T-helper 1 cell (primary cell): ENCODE measurements at places on chromosomes 2 and 18.

- DNase-seq, result no peak
These were observed 63.0 kb downstream of the GLI2 start for GRCh38 chr2:120798567-120799247.

DNA sequence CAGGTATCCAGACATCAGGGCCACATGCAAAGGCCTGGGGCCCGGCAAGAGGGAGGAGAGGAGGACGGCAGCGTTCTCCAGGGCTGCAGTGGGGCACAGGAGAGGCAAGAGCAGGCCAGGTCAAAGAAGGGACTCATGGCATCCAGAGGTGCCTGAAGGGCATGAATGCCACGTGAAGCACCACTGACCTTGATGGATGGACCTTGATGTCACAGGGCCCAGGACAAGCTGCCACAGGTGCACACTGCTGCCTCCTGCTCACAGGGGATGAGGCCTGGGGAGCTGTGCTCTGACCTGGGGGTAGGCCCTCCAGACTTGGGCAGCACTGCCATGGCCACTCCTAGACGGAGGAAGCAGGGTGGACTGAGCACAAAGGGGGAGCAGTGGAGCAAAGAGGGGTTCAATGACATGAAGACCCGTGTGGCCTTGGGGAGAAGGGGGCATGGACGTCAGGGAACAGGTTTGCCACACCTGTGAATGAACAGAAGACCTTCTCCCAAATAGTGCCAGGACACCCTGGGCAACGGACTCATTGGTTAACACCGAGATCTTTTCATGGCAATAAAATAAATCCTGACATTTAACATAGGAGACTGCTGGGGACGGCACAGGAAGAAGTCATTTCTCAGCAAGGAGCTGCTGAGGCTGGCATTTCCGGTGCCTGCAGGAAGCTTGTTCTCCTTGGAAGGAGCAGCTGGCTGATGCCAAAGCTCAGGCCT lies 65.6 kb downstream of the EMX1 start:
- DNase-seq, result no peak

GRCh38 chr2:12391116-12391515 lies 325.6 kb upstream of the TRIB2 start:
- no peak for DNase-seq

- DNase-seq, result no peak
These were observed 6.0 kb upstream of the ALPP start for GRCh38 chr2:232372231-232373208.

GRCh38 chr2:46847726-46848412 lies 67.7 kb downstream of the MCFD2 start:
- no peak for DNase-seq

DNA sequence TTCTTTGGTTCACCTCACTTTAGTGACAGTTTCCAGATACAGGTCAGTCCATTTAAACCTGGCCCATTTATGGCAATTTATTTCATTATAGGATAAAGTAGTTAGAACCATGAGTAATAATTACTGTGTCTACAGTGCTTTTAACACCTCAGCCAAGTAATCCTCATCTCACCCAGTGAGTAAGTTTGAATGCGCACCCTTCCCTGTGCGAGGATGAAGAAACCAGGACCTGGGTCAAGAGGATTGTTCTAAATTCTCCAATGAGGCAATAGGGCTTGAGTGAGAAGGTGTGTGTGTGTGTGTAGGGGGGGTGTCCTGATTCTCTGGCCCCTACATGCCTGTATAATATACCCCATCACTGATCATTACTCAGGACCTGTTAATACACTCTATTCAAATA lies 854 bp upstream of the MYO1B start:
- no peak for DNase-seq

GRCh38 chr2:86787736-86788135 lies 3.0 kb downstream of the CD8A start:
- no peak for DNase-seq
